Activated CD4-positive, alpha-beta T cell treated with anti-CD3 and anti-CD28 coated beads for 4 hours (primary cell): ENCODE measurements at places on chromosomes 2 and 18.

- DNase-seq, result no peak
Observed at GRCh38 chr2:99605036-99605435, 115.2 kb upstream of the REV1 start.

GRCh38 chr2:154707994-154708575 is 9.6 kb downstream of the KCNJ3 start:
- no peak for DNase-seq

GRCh38 chr2:2639251-2640139 is 308.4 kb upstream of the MYT1L start:
- DNase-seq, result no peak

DNA sequence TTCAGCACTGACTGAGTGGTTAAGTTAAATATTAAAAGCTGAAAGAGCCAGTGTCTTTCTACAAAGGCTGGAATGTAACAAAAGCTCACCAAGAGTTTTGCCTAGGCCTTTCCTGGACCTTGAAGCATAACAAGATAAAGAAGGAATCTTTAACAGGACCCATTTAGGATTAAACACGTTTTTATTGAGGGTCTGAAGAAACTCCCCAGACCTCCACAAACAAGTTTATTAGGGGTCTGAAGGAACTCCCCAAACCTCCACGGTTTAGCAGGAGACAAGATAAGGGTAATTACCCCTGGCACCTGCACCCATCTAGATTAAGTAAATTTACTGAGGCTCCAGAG is 104.0 kb downstream of the ACAA2 start:
- DNase-seq, result no peak

- no peak for DNase-seq
Observed at GRCh38 chr2:238861766-238862315, 14.0 kb downstream of the TWIST2 start.

DNA sequence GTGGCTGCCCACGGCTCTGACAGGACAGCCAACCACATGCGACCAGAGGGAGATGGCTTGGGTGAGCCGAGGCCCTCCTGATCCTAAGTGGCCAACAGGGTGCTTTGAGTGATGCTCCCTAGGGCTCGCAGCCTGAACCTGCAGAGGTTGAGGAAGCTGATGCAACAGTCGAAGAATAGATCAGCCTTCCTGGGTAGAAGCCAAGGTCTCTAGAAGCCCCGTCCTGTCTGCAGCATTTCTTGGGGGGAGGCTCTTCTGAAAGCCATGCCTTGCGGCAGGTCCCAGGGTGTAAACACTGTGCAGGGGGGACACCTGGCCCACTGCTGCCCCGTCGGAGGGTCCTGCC is 136.4 kb downstream of the HDAC4 start:
- no peak for DNase-seq

DNA sequence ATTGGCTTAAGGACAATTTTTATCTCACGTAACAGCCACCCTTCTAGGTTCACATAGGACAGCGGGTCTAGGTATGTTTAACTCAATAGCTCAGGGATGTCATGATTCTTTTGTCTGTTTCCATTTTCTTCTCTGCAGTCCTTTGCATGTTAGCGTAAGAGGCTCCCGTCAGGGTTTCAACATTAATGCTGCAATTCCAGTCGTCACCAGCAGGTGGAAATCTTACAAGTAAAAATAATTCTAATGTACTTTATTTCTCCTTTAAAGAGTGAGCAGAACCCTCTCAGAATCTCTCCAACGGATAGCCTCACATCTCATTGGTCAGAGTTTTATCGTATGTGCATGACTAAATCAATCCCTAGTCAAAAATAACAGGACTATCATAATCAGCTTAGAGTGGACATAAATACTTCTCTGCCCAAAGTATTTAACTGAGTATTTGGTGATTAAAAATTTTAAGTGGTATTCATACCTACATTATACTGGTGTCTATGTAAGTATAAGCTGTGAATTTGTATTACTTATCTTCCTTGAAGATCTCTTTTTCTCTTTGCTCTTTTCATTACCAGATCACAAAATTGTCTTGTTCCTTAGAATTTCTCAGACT is 487.2 kb upstream of the GCFC2 start:
- DNase-seq, result peak; percentile 1
